Fibroblast of skin of scalp (primary cell): ENCODE measurements at places on chromosomes 5 and 9.

DNA sequence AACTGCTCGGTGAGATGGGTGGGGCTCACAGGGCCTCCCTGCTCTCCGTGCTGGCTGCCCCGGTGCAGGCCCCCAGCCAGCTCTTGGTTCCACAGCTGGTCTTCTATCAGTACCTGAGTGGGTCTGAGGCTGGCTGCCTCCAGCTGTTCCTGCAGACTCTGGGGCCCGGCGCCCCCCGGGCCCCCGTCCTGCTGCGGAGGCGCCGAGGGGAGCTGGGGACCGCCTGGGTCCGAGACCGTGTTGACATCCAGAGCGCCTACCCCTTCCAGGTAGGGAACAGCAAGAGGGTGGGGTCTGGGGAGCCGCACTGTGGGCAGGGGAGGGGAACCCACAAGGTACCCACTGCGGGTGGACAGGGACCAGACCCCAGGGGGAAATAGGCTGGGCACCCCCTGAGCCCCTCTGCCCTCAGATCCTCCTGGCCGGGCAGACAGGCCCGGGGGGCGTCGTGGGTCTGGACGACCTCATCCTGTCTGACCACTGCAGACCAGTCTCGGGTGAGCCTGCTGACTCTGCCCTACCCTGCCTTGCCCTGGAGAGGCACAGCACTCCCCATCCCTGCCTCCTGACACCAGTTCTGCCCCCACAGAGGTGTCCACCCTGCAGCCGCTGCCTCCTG lies 2.8 kb downstream of the MAMDC4 start:
- no peak for DNase-seq

DNA sequence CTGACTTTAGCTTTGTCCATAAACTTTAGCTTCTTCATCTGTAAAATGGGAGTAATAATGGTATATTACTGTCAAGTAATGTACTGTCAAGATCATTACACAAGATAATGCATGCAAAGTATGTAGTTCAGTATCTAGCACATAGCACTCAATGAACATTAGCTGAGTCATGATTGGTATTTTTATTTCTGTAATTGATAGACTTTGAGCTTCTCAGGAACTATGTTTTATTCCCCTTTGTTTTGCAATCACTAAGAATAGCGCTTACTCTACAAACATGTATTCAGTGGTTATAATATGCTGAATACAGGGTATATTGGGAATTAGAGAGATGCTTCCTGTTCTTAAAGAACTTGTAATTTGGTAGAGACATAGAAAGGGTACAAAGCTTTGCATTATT lies 142.3 kb upstream of the KLF9 start:
- DNase-seq, result no peak

- peak; percentile 50 for DNase-seq
These were observed 67.1 kb downstream of the EPB41L4B start for GRCh38 chr9:109253637-109254284.

DNA sequence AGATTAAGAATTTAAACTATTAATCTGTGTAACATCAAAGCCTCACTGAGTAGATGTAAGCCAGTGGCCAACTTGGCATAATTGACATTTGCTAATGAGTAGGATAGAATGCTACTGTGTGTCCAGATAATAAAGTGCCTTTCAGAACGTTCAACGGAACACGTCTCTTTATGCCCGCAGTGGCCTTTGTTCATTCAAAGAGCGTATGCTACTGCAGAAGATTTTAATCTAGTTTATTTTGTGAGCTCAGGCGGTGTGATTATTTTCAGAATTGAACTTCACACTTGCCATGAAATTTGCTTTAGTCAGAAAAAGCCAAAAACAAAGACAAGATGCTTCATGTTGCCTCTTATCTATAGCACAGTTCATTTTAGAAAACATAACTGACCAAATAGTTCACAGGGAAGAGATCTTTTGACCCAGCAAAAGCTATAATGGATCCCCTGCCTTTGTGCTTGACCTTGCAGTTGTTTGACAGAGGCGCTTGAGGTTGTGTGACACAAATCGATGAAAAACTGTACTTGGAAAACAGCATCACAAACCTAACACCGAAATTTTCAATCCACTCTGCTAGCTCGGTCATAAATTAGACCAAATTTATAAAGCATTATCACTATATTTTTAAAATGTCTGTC lies 530.9 kb upstream of the TYRP1 start:
- DNase-seq, result no peak

GRCh38 chr9:120214332-120214731 lies 365.6 kb downstream of the CDK5RAP2 start:
- no peak for DNase-seq

DNA sequence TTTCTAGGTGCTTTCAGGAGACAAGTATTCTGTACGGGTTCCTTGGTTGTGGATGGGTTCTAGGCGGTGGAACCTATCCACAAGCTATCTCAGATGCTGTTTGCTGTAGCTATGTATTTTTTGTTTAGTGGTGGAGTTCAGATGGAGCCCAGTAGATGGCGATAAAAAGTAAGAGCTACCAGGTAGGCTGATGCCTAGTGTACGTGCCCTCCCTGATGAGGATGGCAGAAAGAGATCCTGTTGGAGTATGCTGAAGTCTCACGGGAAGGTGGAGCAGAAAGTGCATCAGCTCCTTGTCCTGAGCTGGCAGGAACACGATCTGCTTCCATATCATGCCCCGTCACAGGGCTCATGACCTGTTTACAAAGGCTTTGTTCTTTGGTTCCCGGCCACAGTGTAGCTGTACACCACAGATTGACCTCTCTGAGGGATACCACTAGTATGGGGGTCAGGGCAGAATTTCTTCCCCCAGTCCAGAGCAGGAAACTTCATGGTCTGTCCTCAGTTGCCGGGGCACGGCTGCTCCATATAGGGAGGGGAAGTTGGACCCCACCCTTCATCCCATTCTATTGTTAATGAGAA lies 12.6 kb upstream of the UGT3A2 start:
- peak; percentile 58 for DNase-seq
